Esophagus muscularis mucosa (tissue), 4 donors: ENCODE measurements at places on chromosomes 6 and 20. TPM values are rescaled to one million over a fixed set of nuclear protein-coding genes. Genes with fewer than 3 reads are reported as not detected.

DNA sequence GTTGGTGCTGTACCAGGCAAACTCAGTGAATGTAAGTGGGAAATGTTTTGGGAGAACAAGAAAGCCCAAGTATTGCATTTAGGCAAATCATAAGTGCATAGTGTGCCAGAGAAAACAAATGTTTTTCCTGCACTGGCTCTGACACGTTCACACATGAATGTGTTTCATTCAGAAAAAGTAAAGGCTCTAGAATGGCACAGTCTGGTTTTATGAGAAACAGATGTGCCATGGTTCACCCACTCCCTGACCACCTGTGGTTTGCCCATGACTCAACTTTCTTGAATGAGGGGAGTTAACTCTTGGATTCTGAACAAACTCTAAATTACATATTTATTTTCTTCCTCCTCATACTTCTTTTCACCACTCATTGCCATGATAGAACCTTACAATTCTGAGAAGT lies 126.9 kb downstream of the KCNQ5 start:
- H3K36me3 ChIP-seq = no peaks in the 10 kb centered on the region
- DNase-seq = no peak
- H3K27ac ChIP-seq = no peak overlapping the region
- H3K27me3 ChIP-seq = no peaks in the 10 kb centered on the region
- H3K4me3 ChIP-seq = no peak overlapping the region

DNA sequence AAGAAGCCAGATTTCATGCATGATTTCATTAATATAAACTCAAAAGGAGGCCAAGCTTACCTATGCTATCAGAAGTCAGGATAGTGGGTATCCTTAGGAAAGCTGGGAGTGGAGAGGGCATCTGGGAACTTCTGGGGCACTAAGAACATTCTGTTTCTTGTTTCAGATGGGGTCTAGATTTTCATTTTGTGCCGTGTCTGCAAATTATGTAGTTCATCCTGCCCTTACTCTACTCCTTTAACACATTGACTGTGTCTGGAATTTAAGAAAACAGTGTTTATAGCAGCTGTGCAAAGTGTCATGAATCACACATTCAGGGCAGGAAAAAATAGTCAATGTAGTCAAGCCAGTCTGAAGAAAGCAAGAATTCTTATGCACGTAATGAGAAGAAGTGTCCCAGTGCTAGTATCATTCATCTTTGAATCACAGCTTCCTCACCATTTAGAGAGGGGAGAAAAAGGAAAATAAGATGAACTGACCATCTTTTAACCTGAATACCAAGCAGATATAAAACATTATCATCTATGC lies 11.6 kb upstream of the SPTLC3 start:
- H3K27me3 ChIP-seq = no peaks in the 10 kb centered on the region
- no peaks in the 10 kb centered on the region for H3K4me1 ChIP-seq
- no peak for DNase-seq
- H3K4me3 ChIP-seq = no peak overlapping the region
- H3K36me3 ChIP-seq = no peaks in the 10 kb centered on the region

DNA sequence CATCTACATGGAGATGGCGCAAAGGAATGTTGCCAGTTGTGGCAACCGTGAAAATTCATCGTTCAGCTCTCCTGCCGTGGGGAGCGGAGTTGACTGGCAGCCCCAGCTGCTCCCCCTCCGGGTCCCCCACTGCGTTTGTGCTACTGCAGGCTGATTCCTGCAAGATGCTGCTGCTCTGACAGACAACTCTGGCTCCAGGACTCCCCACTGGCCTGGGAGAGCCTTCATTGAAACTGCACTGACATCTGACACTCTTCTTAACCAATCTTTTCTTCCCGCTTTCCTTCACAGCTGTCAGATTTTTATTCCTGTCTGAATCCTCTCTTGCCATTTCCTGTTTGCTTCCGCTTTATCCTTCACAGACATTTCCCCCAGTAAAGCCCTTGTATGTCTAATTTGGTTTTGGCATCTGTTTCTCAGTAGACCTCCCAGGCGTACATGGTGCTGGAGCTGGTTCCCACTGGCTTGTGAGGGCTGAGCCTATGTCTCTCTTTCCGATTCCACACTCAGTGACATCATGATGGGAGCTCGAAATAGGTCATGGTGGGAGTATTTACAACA lies 9.5 kb upstream of the ATRN start:
- H3K36me3 ChIP-seq = no peaks in the 10 kb centered on the region
- no peaks in the 10 kb centered on the region for H3K4me1 ChIP-seq
- H3K27ac ChIP-seq = no peak overlapping the region
- DNase-seq = peak; percentile 86

DNA sequence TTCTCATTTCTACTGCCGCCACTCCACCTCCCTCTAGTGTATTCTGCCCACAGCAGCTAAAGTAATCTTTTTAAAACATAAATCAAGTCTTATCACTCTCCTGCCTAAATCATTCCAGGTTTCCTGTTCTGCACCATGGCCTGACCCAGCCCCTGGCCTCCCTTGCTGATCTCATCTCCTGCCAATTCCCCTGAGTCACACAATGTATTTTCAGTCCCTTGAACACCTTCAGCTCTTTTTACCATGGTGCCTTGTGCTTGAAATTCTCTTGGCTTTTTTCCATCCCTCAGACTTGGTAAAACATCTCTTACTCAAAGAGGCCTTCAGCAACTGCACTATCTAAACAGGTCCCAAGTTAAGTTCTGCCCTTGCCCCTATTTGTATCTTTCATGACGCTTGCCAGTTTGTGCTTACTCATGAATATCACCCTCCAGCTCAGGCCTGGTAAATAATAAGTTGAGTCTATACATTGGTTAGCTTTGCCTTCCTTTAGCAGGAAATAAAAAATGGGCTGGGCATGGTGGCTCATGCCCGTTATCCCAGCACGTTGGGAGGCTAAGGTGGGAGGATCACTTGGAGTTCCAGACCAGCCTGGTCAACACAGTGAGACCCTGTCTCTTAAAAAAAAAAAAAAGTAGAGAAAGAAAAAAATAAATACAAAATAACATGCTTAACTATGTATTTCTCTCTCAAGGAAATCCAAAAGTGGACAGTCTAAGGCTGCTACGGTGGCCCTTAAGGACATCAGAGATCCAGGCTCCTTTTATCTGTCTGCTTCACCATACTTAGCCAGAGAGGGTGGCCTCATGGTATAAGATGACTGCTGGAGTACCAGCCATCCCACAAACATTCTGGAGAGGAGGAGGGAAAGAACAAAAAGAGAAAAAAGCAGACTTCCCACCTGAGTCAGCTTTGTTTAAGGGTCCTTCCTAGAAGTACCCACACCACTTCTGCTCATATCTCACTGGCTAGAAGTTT lies 62.2 kb downstream of the ARFGEF2 start:
- H3K27ac ChIP-seq = no peak overlapping the region
- H3K27me3 ChIP-seq = no peaks in the 10 kb centered on the region
- H3K4me1 ChIP-seq = no peaks in the 10 kb centered on the region
- H3K4me3 ChIP-seq = no peak overlapping the region

GRCh38 chr20:4060064-4060795 lies 44.9 kb upstream of the RNF24 start:
- H3K27me3 ChIP-seq = no peaks in the 10 kb centered on the region
- H3K36me3 ChIP-seq = no peaks in the 10 kb centered on the region
- H3K27ac ChIP-seq = no peak overlapping the region

GRCh38 chr6:149815788-149816187 lies 48.4 kb downstream of the LRP11 start:
- peaks cover 8% of the 10 kb centered on the region for H3K36me3 ChIP-seq
- no peak overlapping the region for H3K27ac ChIP-seq
- H3K27me3 ChIP-seq = no peaks in the 10 kb centered on the region

- H3K4me1 ChIP-seq = peaks cover 20% of the 10 kb centered on the region
- H3K4me3 ChIP-seq = no peak overlapping the region
- no peaks in the 10 kb centered on the region for H3K27me3 ChIP-seq
- peaks cover 44% of the 10 kb centered on the region for H3K36me3 ChIP-seq
Measured at GRCh38 chr20:3924304-3925112, 35.3 kb downstream of the PANK2 start.

- H3K27me3 ChIP-seq = no peaks in the 10 kb centered on the region
- peaks cover 78% of the 10 kb centered on the region for H3K36me3 ChIP-seq
- no peak overlapping the region for H3K27ac ChIP-seq
Measured at GRCh38 chr6:96532399-96532798, 10.8 kb downstream of the UFL1 start.

Gene PRSS35
- 0.29 TPM for total RNA-seq

Gene SOX18
- total RNA-seq = 5.6 TPM

Gene SCGN
- 1.6 TPM for total RNA-seq

Gene BCKDHB
- 19.2 TPM for total RNA-seq

Gene NRSN1
- total RNA-seq = 1.2 TPM
